ENCODE measurements at places on chromosomes 4 and X. TPM values are rescaled to one million over a fixed set of nuclear protein-coding genes. Genes with fewer than 3 reads are reported as not detected.

Gene TEX13C
- total RNA-seq = not detected

Gene YIPF7
- total RNA-seq = not detected

Gene AMOT
- total RNA-seq = 3.8 TPM

Gene ASB12
- not detected for total RNA-seq

Gene FAM114A1
- 16.2 TPM for total RNA-seq

Gene NPNT
- total RNA-seq = 18.9 TPM

Gene TCEAL6
- not detected for total RNA-seq

Gene FGF13
- total RNA-seq = 9.0 TPM

Gene LEF1
- 35.9 TPM for total RNA-seq

Gene GRID2
- total RNA-seq = not detected

Gene GDPD2
- total RNA-seq = 68.6 TPM

Gene SUPT20HL1
- total RNA-seq = not detected
